Activated naive CD4-positive, alpha-beta T cell (primary cell): ENCODE measurements at places on chromosomes 5 and 9.
A peak's percentile ranks its signal among the peaks of the same experiment; 100 is the strongest.

DNA sequence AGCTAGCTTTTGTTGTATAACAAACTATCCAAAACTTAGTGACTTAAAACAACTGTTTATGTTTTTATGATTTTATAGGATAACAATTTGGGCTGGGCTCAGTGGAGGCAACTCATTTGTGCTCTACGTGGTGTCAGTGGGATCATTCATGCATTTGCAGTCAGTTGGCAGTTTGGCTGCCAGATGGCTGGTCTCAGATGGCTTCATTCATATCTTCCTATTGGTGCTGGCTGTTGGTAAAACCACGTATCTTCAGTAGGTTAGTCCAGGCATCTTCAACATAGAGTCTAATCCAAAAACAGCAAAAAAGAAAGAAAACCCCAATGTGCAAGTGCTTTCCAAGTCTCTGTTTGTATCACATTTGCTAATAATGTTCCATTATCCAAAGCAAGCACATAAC is 51.7 kb upstream of the RIC1 start:
- DNase-seq: no peak

- no peak for DNase-seq
These were observed 12.7 kb upstream of the GPR21 start for GRCh38 chr9:123020796-123021195.

GRCh38 chr5:172607213-172607793 is 33.8 kb upstream of the NEURL1B start:
- no peak for DNase-seq

- no peak for DNase-seq
These were observed 42.9 kb downstream of the FOXI1 start for GRCh38 chr5:170148430-170149205.

- DNase-seq: no peak
These were observed 91.2 kb downstream of the RFX3 start for GRCh38 chr9:3434594-3434993.

DNA sequence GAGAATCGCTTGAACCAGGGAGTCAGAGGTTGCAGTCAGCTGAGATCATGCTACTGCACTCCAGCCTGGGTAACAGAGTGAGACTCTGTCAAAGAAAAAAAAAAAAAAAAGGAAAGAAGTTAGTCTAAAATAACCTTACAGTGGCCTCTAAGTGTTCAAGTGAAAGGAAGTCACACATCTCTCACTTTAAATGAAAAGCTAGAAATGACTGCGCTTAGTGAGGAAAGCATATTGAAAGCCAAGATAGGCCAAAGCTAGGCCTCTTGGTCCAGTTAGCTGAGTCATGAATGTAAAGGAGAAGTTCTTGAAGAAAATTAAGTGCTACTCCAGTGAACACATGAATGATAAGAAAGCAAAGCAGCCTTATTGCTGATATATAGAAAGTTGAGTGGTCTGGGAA is 38.1 kb downstream of the ITGA1 start:
- no peak for DNase-seq

DNA sequence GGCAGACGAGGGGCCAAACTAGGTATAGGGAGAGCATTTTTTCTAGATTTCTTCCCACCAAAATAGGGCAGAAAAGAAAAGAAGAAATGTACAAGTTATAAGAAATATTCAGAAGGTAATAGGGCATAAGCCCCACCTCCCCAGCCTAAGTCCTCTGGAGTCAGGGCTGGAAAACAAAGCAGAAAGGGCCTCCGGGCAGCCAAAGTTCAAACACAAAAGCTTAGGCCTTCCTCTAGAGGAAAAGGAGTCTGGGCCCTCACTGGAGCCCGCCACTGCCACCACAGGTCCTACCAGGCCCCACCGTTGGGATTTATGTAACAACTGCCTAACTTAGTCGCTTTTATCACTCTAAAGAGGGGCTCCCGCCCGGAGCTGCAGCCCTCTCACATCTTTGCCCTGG is 27.6 kb downstream of the TBC1D2 start:
- DNase-seq: no peak

DNA sequence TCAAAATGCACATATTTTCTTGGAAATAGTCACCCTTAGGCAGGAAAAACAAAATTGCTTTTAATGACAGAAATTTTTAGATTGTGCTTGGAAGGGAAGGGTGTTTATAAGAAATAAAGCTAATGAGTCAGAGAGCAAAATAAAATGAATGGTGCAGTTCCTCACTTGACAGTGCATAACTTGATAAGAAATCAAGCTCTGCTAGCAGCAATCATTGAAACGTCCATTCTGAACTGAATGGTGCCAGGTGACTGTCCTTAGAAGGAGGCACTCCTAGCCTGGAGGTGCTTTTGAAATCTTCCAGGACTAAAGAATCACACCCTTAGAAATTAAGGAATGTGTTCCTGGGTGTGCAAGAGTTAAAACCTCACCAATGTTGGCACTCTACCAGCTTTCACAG is 202.5 kb downstream of the EFNA5 start:
- DNase-seq: no peak

- DNase-seq: peak; percentile 44
These were observed at the start of gene CCDC69 for GRCh38 chr5:151223447-151224264. Gene CCDC69, minus strand, starts transcription at chr5:151224092. Its CDS starts 122 bp downstream, at chr5:151223970.

DNA sequence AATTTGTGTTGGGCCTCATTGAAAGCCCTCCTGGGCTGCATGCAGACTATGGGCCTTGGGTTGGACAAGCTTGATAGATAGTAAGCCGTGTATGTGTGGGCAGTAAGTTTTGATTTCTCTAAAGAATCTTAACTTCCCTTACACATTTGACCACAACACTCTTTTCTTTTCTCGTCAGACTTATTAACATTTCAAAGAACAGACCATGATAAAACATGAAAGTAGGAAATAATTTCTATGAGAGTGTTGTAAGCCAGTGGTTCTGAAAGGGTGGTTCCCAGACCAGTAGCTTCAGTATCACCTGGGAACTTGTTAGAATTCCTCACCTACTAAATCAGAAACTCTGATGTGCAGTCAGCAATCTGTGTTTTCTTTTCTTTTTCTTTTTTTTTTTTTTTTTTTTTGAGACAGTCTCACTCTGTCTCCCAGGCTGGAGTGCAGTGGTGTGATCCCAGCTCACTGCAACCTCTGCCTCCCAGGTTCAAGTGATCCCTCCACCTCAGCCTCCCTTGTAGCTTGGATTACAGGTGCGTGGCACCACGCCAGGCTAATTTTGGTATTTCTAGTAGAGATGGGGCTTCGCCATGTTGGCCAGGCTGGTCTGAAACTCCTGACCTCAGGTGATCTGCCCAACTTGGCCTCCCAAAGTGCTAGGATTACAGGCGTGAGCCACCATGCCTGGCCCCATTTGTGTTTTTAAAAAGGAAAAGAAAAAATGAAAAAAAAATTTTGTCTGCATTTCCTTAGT is 20.0 kb upstream of the GCNT1 start:
- DNase-seq: no peak

GRCh38 chr5:151255621-151256286 is 2.8 kb downstream of the GM2A start:
- DNase-seq: no peak

- no peak for DNase-seq
These were observed 136.7 kb upstream of the ZNF462 start for GRCh38 chr9:106726070-106726815.

- no peak for DNase-seq
These were observed 176.5 kb downstream of the CDK5RAP2 start for GRCh38 chr9:120403543-120403856.

GRCh38 chr9:104482921-104483570 is 21.0 kb upstream of the OR13F1 start:
- DNase-seq: no peak

DNA sequence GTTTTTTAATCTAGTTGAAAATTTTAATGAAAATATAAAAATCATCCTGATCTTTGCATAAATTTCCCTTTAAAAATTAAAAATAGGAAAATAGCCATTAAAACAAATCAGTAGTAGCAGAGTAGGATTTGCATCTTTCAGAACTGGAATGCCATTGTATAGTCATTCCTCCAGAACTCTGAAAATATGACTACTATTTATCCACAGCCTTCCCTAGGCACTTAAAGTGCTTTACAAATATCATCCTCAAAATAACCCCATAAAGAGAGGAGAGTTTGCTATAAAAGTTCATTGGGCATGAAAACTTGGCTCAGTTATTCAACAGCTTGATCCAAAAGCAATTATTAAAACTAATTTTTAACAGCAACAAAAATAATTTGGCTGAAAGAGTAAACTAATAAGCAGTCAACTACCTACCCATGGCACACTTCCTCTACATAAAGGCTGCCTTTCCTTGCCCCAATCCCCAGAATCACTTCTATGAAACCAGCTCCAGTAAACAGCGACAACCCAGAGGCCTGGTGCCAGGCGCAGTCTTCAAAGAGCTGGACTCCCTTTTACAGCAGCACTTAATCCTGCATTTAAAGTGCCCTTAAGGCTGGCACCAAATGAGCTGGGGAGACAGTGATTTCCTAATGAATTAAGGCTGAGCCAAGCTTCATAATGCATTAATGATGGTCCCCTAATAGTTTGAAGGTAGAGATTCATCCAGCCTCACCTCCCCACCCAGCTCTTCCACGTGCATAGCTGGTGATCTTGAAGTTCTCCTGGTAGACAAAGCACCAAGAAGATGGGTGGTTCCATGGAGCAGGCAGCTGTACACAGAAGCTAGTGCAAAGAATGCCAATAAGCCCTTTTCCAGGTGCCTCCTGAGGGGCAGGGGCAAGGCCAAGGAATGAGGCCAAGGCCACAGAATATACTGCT is 36.1 kb downstream of the LHFPL2 start:
- no peak for DNase-seq

DNA sequence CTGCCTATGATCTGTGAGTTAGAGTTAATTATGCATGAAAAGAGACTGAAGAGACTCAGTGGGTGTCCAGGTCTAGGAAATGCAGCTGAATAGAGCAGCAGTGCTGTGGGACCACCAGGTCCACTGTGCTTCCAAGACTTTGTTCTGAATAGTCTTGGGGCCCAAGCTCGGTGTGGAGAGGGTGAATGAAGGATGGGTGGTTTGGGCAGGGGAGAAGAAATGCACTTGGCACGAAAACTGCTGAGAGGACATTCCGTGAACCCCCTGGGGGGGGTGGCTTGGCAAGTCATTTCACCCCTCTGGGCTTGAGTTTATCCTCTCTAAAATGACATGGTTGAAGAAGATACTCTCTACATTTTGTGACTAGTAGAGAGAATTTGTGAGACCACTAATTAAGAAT is 36.0 kb upstream of the GOLPH3 start:
- DNase-seq: no peak
